Caudate nucleus (tissue), 63 donors: ENCODE measurements at places on chromosomes 11 and 22.

DNA sequence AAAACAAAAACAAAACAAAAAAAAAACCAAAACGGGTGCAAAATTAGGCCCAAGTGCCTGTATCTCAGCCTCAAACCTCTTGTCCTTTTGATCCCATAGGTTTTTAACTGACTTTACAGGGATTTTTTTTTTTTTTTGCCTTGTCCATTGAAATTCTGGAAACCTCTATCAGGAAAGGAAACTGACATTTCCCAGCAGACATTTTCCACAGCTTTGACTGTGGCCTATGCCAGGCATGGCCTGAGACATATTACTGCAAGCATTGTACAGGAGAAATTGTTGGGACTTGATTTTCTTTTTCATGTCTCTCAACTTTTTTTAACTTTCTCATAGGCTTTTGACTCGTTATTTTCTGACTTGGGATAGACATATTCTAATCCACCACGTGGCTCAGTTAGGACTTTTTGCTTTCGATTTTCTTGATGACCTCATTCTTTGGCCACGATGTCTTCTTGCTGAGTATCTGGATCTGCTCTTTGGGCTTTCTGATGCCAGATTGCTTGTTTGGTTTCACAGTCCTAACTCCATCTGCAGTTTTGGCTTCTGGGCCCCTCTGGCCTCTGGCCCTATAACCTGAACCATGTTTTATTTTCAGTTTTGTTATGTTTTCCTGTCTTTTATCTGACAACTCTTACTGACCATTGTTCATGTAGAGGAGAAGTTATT, 336.1 kb upstream of the C11orf87 start:
- DNase-seq: no peak

DNA sequence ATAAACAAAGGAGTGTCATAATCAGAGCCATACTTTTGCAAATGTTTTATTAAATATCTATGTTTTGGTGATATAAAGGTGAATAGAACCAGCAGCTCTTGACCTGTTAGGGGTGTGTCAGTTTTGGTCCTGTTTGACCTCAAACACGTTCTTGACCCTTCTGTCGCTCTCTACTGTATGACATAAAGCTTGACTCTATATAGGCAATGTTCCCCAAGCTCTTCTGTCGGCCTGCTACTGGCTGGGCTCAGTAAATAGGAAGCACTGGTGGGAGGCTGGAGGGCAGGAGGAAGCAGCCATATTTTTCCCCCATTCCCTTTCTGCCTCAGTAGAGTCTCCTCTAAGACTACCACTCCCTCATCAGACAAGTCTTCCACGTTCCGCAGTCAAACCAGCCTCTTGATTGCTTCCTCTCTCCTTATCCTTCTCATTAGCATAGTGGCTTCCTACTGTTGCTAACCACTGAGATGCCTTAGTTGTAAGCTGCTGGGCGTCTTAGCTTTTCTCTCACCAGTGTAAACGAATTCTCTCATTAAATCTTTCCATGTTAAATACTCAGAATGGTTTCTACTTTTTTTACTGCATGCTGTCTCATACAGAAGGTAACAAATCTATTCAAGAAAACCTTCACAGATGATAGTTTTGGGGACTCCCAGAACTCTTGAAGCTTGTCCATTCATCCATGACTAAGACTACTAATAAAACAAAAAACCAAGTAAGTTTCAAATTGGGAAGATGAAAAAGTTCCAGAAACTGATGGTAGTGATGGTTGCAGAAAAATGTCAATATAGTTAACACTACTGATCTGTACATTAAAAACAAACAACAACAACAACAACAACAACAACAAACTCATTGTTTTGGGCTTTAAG, 3.3 kb downstream of the NPAT start:
- no peak for DNase-seq

- DNase-seq: no peak
Measured at GRCh38 chr11:104546501-104546900, 351.8 kb downstream of the CASP12 start.

DNA sequence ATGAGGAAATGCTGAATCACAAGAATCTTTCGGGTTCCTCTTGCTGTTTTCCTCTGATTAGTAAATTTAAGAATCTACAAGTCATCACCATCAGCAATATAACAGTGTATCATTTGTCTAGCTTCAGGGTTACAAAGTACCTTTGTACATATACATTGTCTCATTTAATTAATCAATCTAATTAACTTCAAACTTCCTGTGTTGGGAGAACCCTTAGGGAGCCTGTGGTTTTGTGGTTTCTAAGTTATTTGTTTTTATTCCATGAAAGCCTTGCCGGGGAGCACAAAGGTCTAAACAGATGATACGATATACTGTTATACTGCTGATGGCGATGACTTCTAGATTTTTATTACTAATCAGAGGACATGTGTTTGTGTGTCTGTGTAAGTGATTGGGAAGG, 41.0 kb downstream of the TIMP3 start:
- no peak for DNase-seq

DNA sequence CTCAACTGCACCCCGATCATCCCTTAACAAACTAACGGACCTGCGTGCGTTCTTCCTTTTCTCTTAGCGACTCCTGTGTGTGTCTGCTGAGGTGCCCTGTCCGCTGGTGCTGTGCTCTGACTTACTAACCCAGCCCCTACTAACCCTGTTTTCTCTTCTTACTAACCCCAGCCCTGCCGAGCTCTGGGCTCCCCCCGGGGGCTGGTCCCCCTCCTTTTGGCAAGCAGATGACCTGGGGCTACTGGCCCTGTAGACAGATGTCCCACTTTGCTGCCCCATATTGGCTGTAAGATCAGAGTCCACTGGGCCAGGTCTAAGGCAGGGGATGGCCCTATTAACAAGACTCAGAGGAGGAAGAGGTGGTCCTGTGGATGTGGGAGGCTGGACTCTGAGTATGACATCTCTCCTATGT, 14.7 kb downstream of the MIAT start:
- DNase-seq: no peak

GRCh38 chr11:47161134-47161854, 15.4 kb downstream of the ARFGAP2 start:
- peak; percentile 30 for DNase-seq

DNA sequence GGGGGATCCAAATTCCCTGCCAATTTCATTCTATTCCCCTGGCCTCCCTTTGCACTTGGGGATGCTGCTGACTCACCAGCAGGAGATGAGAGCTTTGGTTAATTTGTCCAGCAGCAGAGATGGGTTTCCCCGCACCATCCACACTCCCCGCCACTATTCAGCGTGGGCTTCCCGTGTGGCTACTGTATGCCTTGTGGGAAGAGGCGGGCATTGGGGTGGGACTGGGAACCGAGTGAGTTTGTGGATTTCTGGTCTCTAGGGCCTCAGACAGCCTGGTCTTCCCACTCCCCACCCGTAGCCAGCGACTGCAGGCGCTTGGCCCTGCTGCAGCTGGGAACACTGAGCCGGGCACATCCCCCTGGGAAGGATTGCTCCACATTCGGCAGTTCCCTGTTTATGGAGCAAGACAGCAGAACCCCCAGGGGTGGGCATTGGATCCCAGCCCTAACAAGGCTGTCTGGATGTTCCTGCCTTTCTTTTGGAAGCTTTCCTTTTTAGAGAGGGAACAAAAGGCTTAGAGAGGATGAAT, 23.4 kb downstream of the KIAA1671 start:
- DNase-seq: no peak

DNA sequence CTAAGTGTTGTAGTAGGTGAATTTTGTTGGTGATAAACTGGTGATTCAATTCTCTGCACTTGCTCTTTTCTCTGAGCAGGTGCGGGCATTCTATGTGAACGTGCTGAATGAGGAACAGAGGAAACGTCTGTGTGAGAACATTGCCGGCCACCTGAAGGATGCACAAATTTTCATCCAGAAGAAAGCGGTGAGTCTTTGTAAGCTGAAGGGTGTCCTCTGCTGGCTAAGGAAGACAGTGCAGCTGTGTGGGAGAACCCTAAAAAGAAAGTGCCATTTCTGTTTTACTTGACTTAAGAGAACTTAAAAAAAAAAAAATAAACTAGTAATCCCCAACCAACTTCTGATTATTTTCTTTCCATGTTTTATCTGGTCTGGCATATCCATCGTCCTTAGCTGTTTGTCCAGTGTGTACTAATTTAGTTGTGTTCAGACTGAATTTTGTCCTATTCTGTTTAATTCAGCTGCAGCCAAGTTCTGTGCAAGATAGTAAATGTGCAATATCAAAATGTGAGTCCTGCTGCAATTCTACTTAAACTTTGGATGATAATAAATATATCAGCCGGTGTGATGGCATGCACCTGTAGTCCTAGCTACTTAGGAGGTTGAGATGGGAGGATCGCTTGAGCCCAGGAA, 29.6 kb downstream of the CAT start:
- no peak for DNase-seq

- no peak for DNase-seq
Measured at GRCh38 chr11:62863687-62864335, 16.9 kb upstream of the SLC3A2 start.

DNA sequence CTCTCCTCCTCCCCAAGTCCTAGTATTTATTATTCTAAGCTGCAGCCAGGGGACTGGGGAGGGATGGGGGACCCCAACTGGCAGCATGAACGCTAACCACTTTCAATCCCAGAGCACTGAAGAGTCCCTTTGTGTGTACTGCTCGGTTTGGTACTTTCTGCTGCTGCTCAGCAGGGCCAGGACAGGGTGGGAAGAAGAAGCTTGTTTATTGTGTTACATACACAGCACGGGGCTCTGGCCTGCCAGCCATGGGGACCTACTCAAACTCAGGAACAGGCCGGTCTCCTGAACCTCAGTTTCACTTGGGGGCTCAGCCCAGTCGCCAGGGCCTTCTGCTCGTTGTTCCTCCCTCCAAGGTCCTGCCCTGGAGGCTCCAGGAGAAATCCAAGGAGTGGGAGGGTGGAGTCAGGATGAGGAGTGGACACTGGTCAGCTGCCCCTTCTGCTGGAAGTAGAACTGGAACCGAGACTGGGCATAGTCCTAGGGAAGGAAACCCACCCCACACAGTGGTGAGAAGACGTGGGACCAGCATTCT, 616 bp upstream of the CPT1B start:
- no peak for DNase-seq

DNA sequence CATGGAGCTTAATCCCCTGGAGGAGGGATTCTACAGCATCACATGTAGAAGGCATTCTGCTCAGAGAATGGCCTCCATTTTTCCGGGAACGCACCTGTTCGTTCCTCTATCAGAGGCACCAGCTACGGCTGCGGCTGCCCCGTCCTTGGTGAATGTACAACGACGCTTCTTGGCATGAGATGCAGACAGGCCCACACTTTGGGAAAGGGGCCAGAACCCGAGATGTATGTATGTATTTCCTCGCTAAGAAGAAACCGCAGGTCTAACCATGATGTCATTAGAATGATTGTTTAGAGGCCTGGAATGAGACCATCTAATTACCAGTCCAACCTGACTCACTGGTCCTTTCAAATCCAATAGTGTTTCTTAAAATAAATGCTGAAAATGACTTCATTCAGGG, 1293.4 kb downstream of the TBC1D22A start:
- DNase-seq: no peak

- no peak for DNase-seq
Measured at GRCh38 chr11:28476049-28476448, 367.9 kb downstream of the METTL15 start.

GRCh38 chr11:105524286-105524685, 85.6 kb upstream of the GRIA4 start:
- DNase-seq: no peak

- no peak for DNase-seq
Measured at GRCh38 chr11:114925591-114925990, 247.3 kb downstream of the NXPE2 start.
